ENCODE measurements at places on chromosomes 12 and 14. TPM values are rescaled to one million over a fixed set of nuclear protein-coding genes. Genes with fewer than 3 reads are reported as not detected.

SERPINA12 gene
- not detected for total RNA-seq

RNASE3 gene
- total RNA-seq: not detected

CLBA1 gene
- 6.9 TPM for total RNA-seq

DNA sequence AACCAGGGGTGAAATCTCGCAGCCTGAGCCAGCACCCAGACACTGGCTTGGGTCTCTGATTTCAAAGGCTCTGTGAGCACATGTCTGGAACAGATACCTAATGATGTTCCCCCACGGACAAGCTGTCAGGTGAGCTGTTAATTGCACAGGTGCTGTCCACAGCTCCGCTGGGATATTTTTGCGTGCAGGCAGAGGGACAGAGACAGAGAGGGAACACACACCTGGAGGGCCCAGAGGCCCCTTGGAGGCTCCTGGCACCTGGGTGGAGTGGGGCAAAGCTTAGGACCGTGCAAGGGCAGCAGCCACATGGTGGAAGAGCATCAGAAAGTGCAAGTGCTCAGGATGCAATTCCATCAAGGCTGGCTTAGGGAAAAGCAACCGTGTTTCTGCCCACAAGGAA, 57.3 kb downstream of the ARL6IP4 start:
- peak; percentile 34 for DNase-seq

All from upper lobe of right lung (tissue), 1 donor.